ENCODE measurements at places on chromosomes 5 and 9.

GRCh38 chr9:113267911-113268566, 7.3 kb downstream of the CDC26 start:
- DNase-seq, result no peak

- DNase-seq, result no peak
Measured at GRCh38 chr9:104836235-104836634, 72.3 kb downstream of the NIPSNAP3B start.

DNA sequence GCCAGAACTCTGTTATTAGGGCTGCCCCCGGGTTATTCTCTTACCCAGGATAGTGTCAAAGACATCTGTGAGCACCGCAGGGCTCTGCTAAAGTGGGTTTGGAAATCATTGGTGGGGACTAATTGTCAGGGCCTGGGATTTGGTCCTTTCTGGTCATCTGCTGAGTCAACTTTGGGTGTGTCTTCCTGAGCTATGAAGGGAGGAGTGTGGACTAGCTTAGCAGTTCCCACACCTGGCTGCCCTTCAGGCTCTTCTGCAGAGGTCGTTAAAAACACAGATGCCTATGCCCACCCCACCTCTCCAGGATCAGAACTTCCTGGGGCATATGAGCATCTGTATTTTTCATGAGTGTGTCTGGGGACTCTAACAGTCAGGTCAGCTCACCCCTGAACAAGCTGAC, 352.2 kb downstream of the SLIT3 start:
- DNase-seq, result no peak

GRCh38 chr5:90658620-90659019, 100.0 kb downstream of the ADGRV1 start:
- DNase-seq, result no peak

DNA sequence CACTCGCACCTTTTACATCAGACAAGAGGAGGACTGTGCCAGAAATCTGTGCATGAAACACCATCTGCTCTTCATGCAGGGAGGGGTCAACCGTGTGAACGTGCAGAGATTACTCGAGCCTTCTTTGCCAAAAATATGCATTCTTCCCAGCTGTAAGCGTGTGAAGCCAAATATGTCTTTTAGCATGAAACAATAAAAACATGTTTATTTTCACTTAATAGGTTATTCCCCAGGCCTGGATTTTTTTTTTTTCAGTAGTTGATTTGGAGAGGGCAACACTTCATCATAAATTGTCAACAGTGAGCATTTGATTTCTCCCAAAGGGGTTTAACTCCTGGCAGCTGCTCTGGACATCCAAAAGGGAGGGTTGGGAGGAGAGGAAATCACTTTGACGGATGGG, 23.8 kb downstream of the PLAC8L1 start:
- no peak for DNase-seq

- no peak for DNase-seq
Measured at GRCh38 chr5:133428072-133428660, 184.2 kb downstream of the FSTL4 start.

DNA sequence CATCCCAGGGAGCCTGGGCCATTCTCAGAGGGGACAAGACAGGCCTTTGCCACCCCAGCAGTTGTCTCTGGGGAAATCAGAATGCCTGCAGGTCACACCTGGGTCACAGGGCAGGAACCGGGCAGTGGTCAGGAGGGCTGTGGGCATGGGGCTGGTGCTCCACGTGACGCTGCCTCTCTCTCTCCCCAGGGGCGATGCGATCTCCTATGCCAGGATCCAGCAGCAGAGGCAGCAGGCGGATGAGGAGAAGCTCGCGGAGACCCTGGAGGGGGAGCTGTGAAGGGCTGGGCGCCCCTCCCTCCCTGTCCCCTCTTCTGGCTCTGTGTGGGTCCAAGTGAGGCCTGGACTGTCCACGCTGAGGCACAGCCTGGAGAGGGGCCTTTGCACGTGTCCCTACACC, 8.6 kb downstream of the CACFD1 start:
- no peak for DNase-seq

DNA sequence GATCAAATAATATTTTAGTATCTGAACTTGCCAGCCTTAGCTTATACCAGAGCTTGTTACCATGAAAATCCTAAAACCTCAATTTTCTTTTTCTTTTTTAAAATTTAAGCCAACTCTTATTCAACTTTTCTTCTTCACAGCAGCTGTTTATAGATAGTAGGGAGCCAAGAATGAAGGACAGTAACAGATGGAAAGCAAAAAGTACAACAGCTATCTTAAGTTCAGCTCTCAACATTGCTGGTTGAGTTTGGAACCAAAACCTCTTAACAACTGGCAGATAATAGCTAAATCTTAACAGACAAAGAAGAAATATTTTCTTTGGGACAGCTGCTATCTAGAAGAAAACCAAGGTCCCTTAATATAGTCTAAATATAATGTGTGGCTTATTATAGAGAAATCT, 74.7 kb downstream of the PJA2 start:
- DNase-seq, result no peak

DNA sequence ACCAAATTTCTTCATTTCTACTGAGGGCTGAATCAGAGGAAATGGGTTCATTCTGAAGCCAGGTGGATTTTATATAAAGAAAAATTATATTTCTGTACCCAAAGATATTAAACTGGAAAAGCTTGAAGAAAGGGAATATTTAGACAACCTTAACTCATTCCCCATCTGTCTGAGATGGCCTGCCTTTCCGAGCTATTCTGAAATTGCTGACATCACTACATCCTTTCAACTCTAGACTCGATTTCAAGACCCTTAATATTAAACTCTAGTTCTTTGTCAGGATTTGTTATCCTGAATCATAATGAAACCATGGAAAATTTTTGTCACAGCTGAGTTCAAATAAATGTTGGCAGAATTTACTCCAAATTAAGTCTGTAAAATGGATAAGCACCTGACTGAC, 818.5 kb upstream of the SEMA6A start:
- no peak for DNase-seq

DNA sequence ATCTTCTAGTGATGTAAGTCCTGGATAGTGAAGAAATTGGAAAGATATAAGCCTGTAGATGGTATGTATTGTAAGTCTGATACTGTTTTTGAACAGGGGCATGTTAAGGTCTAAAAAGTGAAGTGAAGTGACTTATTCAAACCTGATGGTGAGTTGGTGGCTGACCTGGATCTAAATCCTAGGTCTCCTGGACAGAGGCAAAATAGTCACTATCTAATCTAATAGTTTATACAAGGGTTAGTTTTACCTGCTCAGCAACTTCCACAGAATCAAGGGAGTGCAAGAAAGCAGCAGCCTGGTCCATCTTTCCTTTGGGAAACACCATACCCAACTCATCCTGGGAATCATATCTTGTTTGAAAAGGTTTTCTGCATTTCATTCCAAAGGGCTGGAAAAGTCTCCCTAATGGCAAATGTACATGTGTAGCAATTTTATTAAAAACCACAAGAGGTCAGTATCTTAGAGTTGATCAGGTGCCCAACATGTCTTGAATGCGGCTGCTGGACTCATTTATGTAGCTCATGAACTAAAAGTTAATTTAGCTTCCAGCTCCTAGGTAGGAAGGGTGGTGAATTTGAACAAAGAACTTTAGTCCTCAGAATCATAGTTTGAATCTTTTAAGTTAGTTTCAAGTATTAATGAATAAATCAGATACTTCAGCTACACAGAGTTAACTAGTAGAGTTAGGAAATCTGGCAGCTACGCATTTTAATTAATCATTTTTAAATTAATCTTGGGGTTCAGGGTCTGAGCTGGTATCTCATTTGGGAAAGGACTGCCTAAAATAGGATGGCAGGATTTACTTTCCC, 26.0 kb downstream of the SKP2 start:
- peak; percentile 73 for DNase-seq

DNA sequence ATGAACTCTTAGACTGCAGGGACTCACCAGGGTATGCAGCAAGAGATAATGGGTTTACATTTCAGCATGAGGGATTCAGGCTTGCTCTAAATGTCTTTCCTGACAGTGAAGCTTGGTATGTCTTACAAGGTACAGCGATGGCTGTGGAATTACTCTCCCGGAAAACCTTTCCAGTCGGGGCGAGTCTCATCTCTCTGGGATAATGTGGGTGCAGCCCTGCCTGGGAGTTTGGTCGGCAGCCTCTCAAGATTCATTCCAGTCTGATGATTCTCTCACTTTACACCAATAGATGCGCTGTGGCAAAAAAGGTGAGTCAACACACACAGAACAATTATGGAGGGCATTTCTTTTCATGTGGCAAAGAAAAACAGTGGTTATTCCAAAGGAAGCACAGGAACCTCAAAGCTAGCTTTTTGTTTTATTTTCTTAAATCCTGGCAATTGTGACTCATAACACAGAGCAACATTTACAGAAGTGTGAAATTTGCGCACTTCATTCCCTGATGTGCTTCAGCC, 190.3 kb downstream of the DCP2 start:
- no peak for DNase-seq

GRCh38 chr5:74021126-74021525, 395.1 kb downstream of the ARHGEF28 start:
- DNase-seq, result no peak

DNA sequence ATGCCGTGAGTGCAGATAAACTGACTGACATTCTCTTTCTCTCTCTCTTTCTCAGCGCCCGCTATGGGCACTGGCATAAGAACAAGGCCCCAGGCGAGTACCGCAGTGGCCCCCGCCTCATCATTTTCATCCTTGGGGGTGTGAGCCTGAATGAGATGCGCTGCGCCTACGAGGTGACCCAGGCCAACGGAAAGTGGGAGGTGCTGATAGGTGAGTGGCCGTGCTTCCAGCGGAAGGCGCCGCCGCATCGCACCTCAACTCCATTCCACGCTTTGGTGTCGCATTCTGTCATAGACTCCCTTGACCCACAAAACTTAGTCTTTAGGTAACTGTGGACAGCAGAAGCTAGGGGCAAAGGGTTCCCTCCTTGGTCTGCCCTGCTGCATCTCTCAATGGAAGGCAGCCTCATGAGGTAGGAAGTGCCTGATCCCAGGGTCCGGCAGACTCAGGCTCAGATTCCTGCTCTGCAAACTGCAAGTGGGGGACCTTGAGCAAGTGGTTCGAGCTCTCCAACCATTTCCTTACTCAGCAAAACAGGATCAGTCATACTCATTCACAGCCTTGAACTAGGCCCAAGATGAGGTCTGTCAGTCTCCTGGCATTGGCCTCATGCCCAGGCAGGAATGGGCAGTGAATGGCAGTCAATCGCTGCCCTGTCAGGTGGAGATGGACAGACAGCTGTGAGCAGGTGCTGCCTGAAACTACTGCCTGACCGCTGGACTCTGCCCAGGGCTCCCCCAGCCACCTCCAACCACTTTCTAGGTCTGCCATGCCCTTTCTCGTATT, 24.2 kb upstream of the CFAP157 start:
- no peak for DNase-seq

Data from SK-MEL-5 (cell line).